ENCODE measurements at places on chromosomes 6 and 20. TPM values are rescaled to one million over a fixed set of nuclear protein-coding genes. Genes with fewer than 3 reads are reported as not detected.

- DNase-seq, result no peak
Observed at GRCh38 chr6:147869201-147869600, 360.7 kb downstream of the SAMD5 start.

- no peak for DNase-seq
Observed at GRCh38 chr20:56213321-56213720, 35.2 kb upstream of the MC3R start.

GRCh38 chr6:22421198-22421597 is 124.4 kb upstream of the PRL start:
- DNase-seq, result no peak

The B3GAT2 gene
- total RNA-seq, result not detected
